T-helper 2 cell (primary cell): ENCODE measurements at places on chromosomes 3 and 15.

DNA sequence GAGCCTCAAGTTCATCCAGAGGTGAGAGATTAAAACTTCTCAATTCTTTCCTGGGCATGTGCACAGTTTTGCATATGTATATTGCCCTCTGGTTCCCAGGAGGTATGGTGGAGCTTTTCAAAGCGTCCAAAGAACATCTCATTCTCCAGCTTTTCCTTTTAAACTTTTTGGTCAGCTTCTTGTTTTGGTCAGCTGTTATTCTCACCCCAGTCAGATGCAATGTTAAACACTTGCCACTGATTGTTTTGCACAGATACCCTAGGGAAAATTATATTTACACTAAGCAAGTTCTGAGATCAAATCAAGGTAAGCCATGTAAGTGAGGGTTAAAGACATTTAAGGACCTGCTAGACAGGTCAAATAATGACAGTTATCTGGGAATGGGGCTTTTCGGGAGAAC, 261.3 kb downstream of the EDEM1 start:
- no peak for DNase-seq

GRCh38 chr3:36827133-36827532, 62.8 kb upstream of the DCLK3 start:
- DNase-seq: no peak

DNA sequence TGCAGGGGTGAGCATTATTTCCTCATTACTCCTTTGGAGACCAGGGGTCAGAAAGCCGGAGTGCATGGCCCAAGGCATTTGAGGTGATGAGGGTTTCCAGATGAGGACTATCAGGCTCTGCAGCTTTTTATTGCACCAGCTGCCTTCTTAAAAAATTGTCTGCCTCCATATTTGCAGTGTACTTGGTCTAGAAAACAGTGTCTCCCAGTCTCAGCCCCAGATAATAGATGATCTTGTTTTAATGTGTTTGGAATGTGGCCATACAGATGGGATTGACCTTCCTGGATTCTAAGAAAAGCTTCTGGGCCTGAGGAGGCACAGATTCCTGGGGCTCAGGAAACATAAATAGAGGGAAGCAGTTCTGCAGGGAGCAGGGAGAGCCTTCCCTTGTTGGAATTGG, 123.3 kb downstream of the GABRG3 start:
- no peak for DNase-seq

DNA sequence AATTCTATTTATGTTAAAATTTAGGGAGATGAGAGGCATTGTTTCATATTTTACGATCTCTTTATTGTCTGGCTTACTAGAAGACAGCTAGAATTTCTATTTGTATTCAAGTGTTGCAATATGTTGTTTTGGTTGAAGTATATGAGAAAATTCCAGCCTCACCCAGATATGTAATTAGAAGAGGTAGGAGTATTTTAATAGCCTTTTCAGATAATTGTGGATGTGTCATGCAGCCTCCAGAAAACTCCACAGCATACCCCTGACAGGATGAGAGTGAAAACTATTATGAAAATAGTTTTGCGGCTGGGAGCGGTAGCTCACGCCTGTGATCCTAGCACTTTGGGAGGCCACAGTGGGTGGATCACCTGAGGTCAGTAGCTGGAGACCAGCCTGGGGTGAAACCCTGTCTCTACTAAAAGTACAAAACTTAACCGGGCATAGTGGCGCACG, 21.5 kb upstream of the USP3 start:
- DNase-seq: no peak

DNA sequence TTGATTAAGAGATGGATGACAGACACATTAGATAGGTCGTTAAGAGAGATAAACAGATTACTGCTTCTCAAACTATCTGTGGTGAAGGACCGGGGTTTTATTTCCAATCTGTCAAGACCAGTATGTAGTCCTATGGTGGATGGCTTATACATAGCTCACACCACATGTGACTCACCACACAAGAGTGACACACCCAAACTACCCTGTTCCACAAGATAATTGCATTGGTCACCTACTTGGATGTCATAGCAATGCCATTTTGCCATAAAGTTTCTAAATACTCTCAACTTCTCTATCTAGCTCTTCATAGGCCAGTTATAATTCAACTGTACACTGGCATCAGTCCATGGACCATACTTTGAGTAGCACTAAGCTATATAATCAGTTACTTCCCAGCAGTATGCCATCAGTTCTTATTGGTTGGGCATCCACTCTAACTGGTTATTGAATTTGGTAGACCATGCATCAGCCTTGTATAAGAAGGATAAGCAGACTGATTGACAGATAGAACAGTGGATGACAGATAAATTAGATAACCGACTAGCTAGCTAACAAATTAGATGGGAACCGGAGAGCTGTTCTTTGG, 11.6 kb downstream of the WWTR1 start:
- no peak for DNase-seq

DNA sequence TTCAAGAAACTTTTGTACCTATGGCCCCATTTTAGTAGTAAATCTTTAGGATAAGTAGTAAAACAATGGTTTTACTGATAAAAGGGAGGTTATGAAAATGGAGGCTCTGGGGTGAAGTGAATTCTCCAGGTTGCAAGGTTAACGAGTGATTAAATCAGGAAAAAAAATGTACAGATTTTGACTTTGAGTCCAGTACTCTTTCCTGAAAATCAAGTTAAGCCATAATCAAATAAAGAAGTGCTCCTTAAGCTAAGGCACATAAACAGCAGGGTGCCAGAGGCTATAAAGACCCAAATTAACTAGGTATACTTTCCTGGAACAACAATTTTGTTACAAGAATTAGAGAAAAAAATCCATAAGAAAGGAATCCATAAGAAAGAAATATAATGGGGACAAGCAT, 114.7 kb downstream of the DPH6 start:
- no peak for DNase-seq

GRCh38 chr3:129238945-129239705, 10.3 kb upstream of the COPG1 start:
- no peak for DNase-seq

DNA sequence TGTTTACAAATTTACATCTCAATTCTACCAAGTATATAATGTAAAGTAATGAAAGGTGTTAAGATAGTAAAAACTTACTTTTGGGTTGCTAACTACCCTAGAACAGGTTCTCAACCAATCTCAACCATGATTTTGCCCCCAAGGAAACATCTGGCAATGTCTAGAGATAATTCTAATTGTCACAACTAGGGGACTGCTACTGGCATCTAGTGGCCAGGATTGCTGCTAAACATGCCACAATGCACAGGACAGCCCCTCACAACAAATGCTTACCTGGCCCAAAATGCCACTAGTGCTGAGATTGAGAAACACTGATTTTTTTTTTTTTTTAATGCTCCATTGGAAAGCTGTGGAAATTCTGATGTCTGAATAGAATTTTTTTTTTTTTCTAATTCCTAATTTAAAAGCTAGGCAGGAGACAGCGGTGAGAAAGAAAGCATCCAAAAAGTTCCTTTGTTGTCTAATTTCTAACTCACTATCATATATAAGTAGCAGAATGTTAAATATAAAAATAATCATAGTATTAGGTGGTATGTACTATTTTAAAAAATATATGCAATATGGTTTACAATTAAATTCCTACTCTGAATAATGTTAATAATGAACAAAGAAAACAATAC, 81.5 kb downstream of the TJP1 start:
- no peak for DNase-seq

- no peak for DNase-seq
Measured at GRCh38 chr3:25287291-25287884, 140.7 kb upstream of the RARB start.

GRCh38 chr15:65541231-65541820, 11.1 kb downstream of the HACD3 start:
- no peak for DNase-seq

DNA sequence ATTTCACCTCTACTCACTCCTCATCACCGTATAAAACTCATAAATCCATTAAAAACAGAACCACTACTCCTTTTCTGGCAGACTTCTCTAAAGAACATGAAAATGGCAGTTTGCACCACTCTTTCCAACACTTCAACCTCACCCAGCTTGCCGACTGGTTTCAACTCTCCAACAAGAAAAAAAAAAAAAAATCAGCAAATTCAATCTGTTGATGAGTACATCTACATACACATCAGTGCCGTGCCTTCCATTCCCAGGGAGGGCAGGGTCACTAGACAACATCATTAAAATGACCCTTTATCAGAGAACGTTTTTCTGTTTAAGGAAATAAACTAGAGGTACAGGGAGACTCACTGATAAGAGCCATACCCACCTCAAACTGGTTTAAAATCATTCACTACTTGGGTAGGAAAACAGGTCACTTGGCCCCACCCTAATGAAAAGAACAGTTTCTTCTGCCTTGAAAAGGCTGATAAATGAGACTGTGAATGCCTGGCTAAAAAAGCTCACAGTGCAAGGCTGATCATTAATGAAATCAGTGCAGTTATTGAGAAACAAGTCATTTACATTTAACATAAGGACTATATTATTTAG, 6.0 kb downstream of the ANXA2 start:
- DNase-seq: no peak

DNA sequence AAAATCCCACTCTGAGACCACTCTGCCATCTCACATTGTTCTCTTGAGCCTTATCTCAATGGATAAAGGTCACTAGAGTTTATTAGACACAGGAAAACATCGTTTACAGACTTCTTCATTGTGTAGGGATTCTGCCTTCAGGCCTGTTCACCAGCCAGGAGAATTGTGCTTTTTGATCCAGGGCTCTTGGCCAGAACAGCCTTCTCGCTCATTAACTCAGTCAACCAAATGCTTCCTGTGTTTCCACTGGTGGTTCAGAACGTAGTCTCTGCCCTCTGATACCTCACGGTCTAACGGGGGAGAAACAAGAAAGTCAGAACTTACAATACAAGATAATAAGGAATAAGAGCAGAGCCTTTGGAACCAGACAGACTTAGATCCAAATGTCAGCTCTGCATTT, 54.2 kb upstream of the TSEN2 start:
- DNase-seq: no peak

GRCh38 chr3:170324962-170325361, 32.6 kb upstream of the SKIL start:
- DNase-seq: no peak

DNA sequence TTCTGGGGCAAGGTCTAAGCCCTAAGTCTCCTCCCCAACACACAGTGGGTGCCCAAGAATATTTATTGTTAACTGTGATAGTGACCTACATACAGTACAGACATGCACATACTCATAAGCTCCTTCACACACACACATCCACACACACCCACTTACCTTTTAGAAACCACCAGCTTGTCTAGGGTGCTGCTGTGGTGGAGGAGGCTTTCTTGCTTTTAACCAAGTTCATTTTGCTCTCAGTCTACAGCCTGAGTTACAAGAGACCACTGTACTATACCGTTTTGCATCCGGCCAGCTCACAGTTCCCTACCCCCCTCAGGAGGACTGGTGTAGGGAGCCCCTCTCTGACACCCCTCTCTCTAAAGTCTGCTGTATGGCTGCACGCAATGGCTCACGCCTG, 16.7 kb downstream of the DAPK2 start:
- DNase-seq: peak; percentile 64

DNA sequence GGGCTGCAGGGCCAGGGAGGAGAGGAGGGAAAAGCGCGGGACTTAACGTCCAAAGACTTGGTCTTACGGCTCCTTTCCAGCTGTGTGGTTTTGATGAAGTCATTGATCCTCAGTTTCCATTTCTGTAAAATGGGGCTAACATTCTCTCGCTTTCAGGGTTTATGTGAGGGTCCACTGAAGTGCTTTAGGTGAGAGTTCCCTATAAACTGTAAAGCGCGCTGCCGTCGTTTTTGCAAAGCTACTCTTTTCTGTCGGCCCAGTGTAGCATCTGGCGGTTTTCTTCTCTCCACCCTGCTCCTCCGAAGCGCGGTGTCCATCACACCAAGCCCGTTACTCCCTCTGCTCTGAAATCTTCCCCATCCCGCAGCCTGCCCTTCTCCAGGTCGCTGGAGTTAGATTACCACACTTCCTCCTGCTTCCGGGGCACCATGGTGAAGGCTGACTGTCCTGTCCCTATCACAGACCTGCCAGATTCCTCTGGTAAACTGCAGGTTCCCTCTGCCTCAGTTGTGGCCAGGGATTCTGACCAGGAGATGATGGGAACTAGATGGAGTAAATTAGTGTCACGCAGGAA, 702 bp upstream of the DNAJC17 start:
- no peak for DNase-seq

- peak; percentile 41 for DNase-seq
Measured at GRCh38 chr3:131361464-131362421, 19.8 kb upstream of the NUDT16 start.

- no peak for DNase-seq
Measured at GRCh38 chr15:57138349-57138788, 219.9 kb downstream of the TCF12 start.

GRCh38 chr15:88604381-88605188, 16.6 kb upstream of the AEN start:
- DNase-seq: no peak

- DNase-seq: no peak
Measured at GRCh38 chr3:99999536-99999935, 114.8 kb downstream of the FILIP1L start.

DNA sequence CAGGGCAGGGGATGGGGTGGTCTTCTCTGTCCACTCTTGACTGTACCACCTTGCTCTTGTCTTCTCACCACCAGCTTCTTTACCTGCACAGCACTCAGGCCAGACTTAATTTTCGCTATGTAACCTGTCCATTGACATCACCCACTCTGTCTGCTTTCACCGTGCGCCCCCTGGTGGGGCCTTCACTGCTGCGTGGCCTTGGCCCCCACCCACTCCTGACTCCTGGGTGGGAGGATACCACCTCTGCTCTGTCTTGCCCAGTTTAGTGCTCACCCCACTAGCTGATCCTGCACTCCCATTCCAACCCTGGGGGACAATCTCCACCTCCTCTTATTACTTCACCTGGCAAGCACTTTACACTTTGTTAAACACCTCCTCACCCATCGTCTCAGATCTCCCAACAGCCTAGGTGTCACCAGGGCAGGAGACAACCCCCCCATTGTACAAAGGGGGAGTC, 17.7 kb downstream of the PTH1R start:
- DNase-seq: peak; percentile 52

DNA sequence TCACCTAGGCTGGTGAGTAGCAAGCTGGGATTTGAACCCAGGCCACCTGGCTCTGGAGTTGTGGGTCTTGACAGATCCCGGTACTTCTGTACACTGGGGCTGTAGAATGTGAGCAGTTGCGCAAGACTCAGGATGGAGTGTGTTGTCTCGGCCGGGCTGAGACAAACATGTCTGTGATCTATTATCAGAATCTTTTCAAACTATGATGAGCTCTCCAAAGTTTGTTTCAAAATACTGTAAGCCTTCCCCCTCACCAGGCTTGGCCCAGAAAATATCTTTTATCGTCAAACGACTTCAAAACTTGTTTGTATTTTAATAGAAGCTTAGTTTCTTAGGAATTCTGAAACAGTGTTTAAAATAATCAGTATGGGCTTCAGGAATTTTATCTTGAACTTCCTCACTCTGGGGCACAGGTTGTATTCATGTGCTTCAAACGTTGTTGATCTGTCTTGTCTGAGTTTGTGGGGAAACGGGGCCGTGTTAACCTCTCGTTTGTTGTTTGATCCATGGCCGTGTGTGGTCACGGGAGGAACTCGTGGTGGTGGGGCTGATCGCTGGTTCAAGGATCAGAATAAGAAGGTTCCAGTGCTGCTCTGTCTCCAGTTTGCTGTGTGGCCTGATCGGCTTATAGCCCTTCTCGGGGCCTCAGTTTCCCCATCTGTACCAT, 40.3 kb upstream of the TFRC start:
- DNase-seq: no peak
